ENCODE measurements at places on chromosomes 6 and 20.

DNA sequence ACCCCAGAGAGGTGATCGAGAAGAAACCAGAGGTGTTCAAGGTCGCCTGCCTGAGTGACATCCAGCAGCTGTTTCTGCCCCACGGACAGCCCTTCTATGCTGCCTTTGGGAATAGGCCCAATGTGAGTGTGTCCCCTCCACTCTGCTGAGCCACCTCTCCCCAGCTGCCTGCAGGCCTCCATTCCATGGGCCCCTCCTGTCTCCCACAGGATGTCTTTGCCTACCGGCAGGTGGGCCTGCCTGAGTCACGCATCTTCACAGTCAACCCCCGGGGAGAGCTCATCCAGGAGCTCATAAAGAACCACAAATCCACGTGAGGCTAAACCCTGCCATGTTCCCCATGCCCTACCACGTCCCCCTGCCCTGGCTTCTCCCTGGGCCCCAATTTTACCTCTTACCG, 8.4 kb downstream of the EMILIN3 start:
- no peak for DNase-seq

DNA sequence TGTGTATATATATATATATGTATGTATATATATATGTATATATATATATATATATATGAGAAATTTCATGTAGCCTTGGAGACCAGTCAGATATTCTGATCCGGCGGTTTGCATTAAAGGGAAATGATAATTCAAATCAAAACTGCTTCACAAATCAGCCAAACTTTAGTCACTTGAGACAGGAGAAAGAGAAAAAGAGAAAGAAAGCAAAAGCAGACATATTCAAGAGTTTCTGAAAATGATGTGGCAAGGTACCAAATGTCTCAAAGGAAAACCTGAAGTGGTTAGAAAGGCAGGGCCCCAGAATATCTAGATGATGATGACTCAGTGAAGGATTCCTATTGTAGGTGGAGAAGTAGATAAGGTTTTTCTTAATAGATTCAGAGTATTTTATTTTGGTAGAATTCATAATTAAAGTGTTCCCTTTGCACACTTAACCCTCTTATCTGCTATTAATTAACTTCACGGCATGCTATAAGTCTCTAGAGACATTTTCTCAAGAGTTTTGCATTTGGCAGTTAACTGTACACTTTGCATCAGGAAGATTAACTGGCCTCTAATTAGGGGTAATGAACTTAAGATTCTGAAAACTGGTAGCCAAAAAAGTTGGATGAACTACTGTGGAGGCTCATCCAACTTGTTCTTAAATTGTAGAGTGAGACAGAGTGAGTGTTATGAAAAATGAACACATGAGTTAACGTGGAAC, 50.1 kb upstream of the ASF1A start:
- no peak for DNase-seq

DNA sequence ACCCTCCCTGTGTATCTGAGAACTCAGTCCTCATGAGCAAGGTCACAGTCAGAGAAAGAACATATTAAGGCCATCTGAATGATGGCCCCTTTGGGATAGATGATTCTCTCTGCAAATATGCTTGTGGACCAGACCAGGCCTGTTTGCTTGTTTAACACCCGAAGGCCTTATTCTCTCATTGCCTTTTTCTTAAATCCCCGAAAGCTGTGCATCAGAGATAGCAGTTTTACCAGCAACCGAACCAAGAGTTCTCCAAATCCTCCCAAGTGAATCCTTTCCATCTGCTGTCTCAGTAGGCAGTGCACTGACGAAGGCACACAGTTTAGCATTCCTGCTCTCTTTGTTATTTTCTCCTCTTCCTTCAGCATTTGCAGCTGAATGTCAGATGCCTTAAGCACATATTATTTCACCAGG, 79.8 kb downstream of the TRMT6 start:
- no peak for DNase-seq

- no peak for DNase-seq
Measured at GRCh38 chr6:54846243-54846856, at the start of gene FAM83B. FAM83B (plus strand) TSS chr6:54846771; CDS start chr6:54870247, 23,476 bp downstream.

DNA sequence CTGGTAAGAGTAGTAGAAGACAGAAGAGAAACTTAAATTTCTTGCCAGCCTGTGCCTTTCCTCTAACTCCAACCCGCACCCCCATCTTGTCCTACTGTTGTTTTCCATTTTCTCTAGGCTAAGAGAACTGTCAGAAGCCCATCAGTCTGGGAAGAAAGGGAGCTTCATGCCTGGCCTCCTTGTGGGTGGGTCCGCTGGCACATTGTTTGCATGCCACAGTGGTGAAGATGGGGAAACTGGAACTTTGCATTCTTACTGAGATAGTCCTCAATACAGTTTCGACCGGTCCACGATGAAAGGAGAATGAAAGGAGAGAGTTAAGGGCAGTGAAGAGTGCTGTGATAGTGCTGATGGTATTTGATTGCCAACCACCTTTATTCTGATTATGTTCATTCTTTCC, 103.1 kb downstream of the TCP11 start:
- DNase-seq, result no peak
